ENCODE measurements at places on chromosomes 5 and 9.

DNA sequence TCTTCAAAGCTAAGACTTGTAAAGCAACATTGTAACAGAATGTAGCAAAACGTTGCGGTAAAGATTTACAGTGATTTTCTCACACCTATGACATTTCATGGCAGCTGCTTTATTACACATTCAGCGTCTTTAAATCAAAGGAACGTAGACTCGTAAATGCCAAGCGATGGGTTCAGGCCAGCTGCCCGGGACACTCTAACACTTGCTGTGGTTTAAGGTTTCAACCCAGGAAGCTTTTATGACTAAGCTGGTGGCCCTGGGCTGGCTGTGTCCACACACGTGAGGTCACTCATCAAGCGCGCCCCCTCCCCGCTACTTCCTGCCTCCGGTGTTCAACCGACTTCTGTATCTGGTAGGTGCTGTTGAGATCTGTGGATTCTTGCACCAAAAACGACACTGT is 2.5 kb downstream of the SLC6A18 start:
- no peak for DNase-seq

GRCh38 chr5:178662541-178662860 is 35.7 kb upstream of the CLK4 start:
- DNase-seq, result no peak

DNA sequence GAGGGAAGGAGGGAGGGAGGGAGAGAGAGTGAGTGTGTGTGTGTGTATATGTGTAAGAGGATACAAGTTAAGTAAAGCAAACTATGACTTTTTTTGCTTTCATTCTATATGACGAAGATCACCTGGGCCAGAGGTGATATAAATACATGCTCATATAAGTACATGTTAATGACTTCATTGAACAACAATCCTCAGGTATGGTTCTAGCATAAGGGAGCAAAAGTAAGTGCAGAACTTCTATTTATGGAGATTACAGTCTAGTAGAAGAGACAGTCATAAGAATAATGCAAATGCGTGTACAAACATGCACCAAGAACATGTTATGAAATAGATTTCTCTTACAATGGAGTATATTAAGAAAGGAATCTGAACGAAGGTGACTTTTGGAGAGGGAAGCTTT is 1804.0 kb downstream of the MAT2B start:
- DNase-seq, result no peak

DNA sequence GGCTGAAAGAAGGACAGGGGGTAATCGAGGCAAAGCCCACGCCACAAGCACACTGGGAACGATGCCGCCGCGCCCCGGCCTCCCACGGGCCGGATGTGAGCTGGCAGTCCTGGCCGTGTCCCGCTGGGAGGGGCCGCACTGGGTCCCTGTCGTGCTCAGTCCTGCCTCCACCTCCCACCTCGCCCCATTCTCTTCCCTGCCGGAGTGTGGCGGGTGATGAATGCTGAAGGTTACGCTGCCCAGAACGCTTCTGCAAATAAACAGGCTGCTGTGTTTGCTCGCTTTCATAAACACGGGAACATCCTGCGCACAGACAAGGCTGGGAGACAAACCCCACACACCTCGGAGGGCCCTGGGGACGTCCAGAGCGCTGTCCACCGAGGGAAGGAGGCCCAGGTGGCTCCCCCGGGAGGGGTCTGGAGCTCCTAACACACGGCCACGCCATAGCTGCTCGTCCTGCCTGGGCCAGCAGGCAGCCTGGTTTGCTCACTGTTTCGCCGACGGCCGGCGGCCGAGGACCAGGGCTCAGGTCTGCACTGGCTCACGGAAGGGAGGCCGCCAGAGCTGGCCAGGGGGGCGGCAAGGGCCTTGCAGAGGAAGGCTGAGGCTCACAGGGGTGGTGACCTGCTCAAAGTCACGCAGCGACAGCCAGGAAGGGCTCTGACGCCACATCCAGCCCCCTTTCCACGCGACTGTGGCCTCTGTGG is 2.3 kb downstream of the DNLZ start:
- no peak for DNase-seq

GRCh38 chr5:151480384-151481293 is 33.2 kb downstream of the SLC36A1 start:
- DNase-seq, result no peak

GRCh38 chr9:79353856-79354520 is 217.8 kb upstream of the TLE4 start:
- DNase-seq, result no peak

GRCh38 chr9:73183428-73183827 is 31.8 kb downstream of the ANXA1 start:
- no peak for DNase-seq

GRCh38 chr5:85896514-85896913 is 721.2 kb upstream of the COX7C start:
- DNase-seq, result no peak

DNA sequence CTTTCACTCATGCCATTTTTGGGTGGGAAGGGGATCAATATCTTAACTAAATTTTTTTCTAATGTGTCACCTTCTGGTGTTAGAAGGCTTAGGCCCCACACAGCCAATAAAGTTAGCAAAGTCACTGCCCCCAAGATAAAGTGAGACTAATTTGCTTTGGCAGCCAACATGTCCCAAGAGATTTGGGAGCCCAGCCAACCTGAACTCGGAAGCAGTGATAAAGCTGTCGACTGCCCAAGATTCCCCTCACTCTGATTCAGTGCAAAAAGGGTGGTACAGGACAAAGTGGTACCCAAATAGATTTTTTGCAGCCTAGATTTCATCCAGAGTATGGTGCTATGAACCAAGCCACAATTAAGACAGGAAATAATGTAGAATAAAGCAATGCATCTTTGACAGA is 572.5 kb upstream of the ARRDC3 start:
- no peak for DNase-seq

DNA sequence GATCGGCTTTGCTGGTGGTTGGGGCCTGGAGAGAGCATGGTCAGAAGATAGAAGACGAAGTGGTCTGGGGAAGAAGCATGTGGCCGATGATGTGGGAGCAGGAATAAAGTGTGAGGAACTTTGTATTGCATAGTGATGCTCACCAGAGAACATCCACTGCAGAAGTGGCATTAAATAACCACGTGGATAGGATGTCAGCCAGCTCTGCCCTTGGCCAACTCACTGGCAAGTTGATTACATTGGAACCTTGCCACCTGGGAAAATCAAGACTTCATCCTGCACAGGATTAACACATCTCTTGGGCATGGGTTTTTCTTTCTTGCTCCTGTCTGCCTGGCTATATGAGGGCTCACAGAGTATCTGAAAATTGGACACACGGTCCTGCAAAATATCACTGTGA is 217.4 kb downstream of the DMRT2 start:
- no peak for DNase-seq

DNA sequence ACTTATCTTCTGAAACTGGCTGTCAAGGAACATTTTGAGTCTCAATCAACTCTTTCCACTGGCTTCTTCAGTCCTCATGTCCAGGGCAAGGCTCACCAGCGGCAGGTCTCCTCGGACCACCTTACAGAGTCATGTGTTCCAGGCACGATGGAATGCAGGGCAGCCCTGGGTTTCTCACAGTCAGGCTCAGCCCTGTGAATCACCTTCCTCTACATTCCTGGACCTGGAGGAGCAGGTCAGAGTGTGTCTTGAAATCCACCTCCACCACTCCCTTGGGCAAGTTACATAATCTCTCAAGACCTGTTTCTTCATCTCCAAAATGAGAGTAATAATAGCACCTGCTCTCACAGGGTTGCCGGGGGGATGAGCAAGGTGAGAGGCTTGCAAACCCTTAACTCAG is 16.0 kb downstream of the ENC1 start:
- no peak for DNase-seq

DNA sequence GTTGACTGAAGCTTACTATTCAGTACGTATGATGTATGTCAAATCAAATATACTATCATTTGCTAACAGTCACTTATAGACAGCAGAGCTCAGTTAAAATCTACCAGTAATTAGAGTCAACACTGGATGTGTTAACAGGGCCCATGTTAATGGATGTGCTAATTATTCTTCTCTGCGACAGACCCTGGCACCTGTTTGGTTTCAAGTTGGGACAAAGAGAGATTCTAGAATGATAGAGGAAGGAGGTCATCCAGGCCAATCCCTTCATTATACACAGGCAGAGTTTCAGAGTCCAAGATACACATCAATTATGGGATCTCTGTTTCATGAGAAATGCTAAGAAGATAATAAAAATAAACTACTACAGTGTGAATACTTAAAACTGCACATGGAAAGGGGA is 615.0 kb downstream of the ZNF608 start:
- DNase-seq, result no peak

GRCh38 chr5:136232316-136232715 is 39.4 kb upstream of the SMIM32 start:
- no peak for DNase-seq

DNA sequence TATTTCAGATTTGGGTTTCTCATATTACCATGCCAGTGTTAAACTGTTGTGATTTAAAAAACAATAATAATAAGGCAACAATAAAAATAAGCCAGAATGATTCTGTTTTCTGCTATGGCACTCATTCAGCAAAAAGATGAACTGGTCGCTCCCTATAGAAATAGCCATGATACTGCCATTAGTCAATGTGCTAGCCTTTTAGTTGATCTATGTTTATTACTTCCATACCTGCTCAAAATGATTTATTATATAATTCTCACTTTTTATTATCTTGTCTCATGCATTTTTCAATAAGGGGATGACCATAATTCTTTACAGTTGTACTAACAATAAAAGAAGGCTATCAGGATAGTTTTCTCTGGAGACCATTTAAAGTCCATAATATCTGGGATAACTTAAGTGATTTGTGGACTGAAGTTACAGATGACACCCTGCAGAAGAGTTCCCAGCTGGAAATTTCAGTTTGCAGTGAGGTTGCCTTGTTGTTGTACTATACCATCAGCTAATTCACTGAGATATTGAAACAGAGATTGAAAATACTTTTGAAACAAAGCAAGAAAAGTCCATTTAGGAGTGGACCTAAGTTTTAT is 334.3 kb downstream of the GABRB2 start:
- no peak for DNase-seq

DNA sequence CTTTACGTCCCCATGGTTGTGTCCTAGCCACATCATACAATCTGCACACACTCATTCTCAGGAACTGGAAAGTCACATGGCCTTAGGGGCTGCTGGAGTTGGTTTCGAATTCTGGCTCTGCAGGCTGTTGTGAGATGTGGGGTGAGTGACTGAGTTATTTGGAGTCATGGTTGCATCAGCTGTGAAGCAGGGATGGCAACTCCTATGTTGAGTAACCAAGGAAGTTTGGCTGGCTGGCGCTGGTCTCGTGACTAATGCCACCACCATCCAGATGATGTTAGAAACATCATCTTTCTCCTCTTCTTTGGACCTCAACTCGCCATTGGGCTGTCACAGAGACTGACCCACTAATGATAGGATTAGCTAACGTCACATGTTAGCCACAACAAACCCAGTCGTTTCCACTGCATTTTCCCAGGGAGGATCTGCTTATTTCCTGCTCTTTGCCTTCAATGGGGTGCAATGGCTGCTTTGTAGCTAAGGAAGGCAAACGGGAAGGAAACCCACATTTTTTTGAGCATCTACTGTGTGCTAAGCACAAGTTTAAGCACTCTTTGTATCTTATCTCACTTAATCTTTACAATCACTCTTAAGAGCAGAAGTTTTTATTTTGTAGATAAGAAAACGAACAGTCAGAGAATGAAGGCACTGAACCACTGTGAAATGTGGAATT is 78.1 kb upstream of the UBTD2 start:
- DNase-seq, result peak; percentile 73

- DNase-seq, result no peak
Observed at GRCh38 chr5:143418140-143418866, 14.8 kb upstream of the NR3C1 start.

DNA sequence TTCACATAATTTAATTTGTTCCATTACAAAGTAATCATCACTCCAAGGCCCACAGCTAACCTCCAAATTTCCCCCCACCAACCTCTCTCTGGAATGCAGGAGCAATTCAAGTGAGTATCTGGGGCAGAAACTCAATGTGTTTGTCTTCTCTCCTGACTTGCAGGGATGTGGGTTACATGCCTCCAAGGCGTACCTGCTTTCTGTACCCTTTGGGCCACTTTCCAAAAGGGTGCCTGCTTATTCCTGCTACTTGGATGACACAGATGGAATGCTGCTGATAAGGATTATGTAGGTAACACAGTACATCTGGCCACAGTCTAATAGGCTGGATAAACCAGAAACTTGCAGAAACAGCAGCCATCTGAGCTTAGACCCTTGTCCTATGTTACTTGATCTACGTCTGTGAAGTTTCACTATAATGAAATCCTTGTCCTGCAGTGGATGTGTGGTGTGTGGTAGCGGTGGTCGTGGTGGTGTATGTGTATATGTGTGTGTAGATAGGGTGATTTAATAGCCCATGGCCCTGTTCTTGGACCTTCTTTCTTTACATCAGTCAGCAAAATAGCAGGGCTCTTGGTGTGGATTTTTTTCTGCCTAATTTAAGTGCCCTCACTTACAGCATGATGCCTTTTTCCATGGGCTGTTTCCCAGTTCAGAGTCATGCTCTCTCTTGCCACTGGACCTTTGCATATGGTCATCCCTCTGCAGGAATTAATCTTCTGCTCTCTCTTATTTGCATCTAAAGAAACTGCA is 175.9 kb downstream of the ZDHHC21 start:
- DNase-seq, result no peak

DNA sequence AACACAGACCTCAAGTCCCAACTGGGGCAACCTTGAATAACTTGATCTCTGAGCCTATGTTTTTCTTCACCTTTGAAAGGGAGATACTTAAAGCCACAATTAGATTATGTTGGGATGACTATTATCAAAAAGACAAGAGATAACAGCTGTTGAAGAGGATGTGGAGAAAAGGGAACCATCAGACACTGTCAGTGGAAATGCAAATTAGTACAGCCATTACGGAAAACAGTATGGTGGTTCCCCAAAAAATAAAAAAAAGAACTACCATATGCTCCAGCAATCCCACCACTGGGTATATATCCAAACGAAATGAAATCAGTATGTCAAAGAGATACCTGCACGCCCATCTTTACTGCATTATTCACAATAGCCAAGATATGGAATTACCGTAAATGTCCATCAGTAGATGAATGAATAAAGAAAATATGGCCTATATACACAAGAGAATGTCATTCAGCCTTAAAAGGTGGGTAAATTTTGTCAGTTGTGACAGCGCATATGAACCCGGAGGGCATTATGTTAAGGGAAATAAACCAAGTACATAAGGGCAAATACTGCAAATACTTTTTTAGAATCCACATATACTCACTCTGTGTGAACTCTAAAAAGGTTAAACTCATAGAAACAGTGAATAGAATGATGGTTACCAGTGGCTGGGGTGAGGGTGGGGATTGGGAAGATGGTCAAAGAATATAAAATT is 12.7 kb downstream of the FAT2 start:
- no peak for DNase-seq

- peak; percentile 71 for DNase-seq
Observed at GRCh38 chr5:144028636-144029035, 141.8 kb downstream of the YIPF5 start.

GRCh38 chr9:98873951-98874371 is 66.5 kb downstream of the GALNT12 start:
- DNase-seq, result no peak

- DNase-seq, result no peak
Observed at GRCh38 chr5:173904151-173904550, 16.0 kb downstream of the CPEB4 start.
